GM23338 (cell line): ENCODE measurements at places on chromosomes 13 and 19.

DNA sequence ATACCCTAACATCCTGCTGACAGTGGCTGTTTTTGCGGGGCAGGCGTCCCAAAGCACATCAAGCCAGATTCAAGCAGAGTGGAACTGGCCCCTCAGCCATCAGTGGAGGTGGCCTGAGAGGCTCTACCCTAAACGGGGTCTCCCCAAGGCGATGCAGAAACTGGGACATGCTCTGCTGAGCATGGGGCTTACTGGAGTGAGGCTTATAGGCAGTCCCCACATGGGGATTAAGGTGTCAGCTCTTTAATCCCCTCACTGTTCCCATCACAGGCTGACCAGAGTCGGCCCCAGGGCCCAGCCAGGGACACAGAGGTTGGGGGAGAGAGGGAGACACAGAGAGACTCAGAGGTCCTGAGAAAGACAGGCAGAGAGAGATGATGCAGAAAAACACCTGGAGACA is 17.0 kb downstream of the CYP2F1 start:
- no peak for DNase-seq

DNA sequence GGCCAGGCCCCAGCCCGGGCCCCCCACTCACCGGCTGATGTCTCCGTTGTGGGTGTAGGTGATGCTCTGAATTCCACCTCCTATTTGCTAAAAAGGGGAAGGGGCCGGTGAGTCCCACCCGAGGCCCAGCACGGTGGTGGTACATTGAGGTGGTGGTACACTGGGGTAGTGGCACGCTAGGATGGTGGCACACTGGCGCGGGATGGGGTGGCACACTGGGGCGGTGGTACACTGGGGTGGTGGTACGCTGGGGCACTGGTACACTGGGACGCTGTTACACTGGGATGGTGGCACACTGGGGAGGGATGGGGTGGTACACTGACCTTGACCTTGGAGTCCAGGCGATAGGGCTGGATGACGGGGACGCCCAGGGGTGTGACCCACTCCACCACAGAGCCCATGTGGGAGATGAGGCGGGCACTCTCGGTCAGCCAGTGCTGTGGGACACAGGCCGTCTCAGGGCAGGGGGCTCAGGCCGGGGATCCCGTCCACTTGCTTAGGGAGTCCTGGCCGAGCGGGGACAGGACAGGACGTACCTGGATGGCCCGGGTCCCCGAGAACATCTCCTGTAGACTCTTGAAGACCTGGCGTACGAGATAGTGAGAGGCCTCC is 14.6 kb downstream of the POLRMT start:
- no peak for DNase-seq

DNA sequence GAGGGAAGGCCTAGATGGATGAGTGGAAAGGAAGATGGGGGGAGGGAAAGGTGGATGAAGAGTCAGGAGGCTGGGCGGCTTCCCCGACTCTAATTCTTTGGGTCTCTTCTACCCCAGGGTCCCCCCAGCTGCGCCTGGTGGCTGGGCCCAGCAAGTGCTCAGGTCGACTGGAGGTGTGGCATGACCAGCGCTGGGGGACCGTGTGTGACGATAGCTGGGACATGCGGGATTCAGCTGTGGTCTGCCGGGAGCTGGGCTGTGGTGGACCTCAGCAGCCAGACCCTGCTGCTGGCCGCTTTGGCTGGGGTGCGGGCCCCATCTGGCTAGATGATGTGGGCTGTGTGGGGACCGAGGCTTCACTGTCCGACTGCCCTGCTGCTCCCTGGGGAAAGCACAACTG is 9.5 kb downstream of the SSC5D start:
- DNase-seq: no peak

DNA sequence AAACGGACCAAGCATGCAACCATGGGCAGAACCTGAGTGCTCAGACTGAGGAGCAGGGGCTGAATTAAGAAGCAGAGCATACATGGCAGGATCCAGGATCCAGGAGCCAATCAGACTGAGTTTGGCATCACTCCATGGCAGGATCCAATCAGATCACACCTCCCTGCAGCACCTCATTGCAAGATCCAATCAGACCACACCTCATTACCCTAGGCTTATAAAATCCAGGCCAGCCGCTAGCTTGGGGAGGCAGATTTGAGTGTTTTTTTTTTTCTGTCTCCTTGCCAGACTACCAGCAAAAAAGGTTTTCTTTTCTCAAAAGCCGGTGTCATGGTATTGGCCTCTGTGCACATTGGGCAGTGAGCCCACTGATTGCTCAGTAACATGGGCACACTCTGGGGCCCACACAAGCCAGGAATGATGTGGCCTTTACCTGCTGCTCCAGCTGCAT is 127.9 kb upstream of the GJB6 start:
- DNase-seq: no peak

DNA sequence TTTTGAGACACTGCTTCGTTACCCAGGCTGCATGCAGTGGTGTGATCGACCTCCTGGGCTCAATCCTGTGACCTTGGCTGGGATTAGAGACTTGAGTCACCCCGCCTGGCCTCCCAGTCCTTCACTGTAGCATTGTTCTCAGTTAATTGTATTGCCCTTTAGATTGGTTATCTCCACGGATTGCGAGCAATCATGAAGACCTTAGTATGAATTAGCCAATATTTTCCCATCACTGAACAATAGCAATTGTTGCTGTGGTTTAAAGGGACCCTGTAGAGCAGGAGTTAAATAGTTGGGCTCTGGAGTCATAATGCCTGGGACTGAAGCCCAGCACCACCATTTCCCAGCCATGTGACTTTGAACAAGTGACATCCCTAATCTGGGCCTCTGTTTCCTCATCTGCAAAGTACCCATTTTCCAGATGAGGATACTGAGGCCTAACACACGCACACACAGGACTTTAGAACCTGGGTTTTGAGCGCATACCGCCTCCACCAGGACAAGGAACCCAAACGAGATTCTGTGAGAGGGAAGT is 8.4 kb downstream of the PPP1R14A start:
- no peak for DNase-seq

- DNase-seq: no peak
Observed at GRCh38 chr13:110575322-110576069, 14.0 kb upstream of the RAB20 start.

DNA sequence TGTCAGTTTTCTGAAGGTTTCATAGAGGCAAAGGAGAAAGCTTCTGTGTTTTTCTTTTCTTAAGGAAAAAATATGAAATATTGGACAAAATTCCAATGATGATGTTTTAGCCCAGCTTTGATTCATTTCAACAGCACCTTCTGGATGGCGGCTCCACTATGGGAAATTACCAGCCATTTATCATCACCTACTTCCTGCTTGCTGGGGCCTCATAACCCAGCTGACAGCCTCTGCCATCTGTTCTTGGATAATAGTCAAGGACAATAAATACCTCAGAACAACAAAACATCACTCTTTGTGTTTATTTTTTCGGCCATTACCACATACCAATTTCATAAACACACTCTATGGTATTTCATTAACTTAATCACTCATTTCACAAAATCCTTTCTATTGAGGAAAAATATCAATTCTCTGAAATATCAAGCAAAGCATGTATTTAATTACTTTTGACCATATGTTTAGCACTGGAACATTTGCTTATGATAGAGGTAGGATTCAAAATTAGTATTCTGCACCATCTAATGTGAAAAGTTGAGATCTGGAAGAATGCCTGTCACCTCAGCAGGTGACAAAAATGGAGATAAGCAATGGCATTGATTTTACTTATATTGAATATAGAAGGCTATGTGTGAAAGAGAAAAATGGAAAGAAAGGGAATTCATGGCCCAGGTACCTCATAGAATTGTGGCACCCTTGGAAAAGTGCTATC is 629.7 kb downstream of the LIG4 start:
- no peak for DNase-seq

- DNase-seq: peak; percentile 93
Observed at GRCh38 chr19:1122972-1123363, 19.2 kb downstream of the GPX4 start.

DNA sequence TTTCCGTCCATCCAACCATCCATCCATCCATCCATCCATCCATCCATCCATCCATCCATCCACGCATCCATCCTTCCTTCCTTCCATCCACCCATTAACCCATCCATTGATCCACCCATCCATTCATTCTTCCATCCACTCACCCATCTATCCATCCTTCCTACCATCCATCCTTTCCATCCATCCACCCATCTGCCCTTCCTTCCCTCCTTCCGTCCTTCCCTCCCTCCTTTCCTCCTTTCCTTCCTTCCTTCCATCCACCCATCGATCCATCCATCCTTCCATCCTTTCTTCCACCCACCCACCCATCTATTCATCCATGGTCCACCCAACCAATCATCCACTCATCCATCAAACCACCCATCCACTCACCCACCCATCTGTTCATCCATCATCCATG is 70.1 kb downstream of the MLLT1 start:
- DNase-seq: no peak

GRCh38 chr19:18629166-18630088 is 7.4 kb upstream of the KLHL26 start:
- no peak for DNase-seq

- DNase-seq: no peak
Observed at GRCh38 chr19:37221136-37221535, 3.1 kb downstream of the ZNF383 start.

GRCh38 chr13:55573565-55573964 is 1567.2 kb upstream of the PRR20A start:
- no peak for DNase-seq

- DNase-seq: peak; percentile 83
Observed at GRCh38 chr19:16825312-16826052, 3.7 kb upstream of the SIN3B start.

DNA sequence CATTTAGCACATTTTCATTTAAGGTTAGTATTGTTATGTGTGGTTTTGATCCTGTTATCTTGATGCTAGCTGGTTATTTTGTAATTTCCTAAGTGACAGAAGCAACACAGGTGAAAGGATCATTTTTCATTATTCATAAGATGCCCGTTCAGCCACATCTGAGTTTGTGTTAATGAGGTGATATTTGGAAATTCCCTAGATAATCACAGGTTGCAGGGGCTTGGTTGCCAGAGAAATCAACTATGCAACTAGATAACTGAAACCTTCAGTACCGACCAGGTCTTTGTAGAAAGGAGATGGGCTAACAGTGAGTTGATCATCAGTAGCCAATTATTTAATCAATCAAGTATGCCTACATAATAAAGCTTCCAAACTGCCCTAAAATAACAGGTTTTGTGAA is 121.3 kb upstream of the UFM1 start:
- DNase-seq: no peak

DNA sequence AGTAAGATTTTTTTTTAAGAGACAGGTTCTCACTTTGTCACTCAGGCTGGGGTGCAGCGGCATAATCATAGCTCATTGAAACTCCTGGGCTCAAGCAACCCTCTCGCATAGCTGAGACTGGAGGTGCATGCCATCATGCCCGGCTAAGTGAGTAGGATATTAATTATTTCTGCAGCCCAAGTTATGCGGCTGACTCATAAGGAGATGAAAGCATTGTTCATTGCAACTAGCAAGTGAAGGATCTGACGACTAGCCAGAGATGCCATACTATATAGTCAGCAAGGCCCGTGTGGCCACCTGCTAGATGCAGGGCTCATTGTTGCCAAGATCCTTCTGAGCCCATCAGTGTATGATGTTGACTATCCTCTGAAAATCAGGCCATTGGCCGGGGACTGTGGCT is 45.2 kb downstream of the ABCC4 start:
- no peak for DNase-seq

- DNase-seq: peak; percentile 9
Observed at GRCh38 chr13:109427695-109428094, 358.7 kb downstream of the IRS2 start.

DNA sequence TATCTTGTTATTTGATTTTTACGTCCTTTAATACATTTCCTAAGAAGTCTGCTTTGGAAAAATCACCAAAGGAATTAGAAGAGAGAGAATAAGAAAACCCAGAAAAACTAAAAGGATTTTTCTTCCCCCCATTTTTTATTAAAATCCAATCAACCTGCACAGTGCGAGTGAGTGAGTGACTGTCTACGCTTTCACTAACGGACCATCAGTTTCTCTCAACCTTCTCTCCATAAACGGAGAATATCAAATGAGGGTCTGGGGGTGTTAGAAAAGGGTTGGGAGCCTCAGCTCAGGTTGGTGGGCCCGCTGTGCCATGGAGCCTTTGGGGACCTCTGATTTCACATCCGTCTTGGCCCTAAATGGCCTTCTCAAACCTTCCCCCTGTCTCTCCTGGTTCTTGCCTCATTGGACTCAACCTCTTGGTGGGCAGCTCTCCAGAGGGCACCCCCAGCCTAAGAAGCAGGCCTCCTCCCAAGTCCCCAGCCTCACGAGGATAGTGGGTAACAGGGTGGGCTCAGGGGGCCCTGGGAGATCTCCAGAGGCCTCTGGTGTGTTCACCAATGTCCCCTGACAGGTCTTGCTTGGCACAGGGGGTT is 763 bp upstream of the LRP3 start:
- no peak for DNase-seq

- DNase-seq: peak; percentile 78
Observed at GRCh38 chr19:49497047-49497788, 984 bp downstream of the RPS11 start.

DNA sequence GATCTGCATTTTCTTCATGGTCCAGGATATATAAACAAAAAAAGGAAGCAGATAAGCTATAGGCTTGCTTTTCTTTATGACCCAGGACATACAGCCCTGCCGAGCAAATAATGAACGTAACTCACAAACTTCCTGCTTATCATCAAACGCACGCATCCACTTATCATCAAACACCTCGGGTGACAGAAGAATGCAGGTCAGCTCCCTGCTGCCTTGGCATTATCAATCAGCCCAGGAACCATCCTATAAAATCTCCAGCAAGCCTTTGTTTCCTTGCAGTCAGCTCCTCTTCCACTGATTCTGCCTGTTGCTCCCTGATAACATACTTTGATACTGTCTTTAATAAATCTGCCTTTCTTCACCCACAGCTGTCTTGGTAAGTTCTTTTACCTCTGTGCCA is 5.3 kb upstream of the ZNF583 start:
- DNase-seq: no peak
